Activated T-cell treated with anti-CD3 and anti-CD28 coated beads, Interleukin-2, amount 50 U/mL, for 4 hours (primary cell): ENCODE measurements at places on chromosomes 5 and 9. TPM values are rescaled to one million over a fixed set of nuclear protein-coding genes. Genes with fewer than 3 reads are reported as not detected.

The PCDHGC3 gene
- 0.22 TPM for total RNA-seq

The PCDHB8 gene
- total RNA-seq, result not detected

The CYFIP2 gene
- total RNA-seq, result 160 TPM

The LIX1 gene
- total RNA-seq, result not detected

The S1PR3 gene
- total RNA-seq, result 0.58 TPM

The BTNL8 gene
- not detected for total RNA-seq

The TLR4 gene
- 0.05 TPM for total RNA-seq

The SLC46A2 gene
- total RNA-seq, result not detected

The PNPLA7 gene
- 1.8 TPM for total RNA-seq
